ENCODE measurements at places on chromosomes 6 and 20.
A peak's percentile ranks its signal among the peaks of the same experiment; 100 is the strongest.

GRCh38 chr6:159736908-159737307 lies 9.6 kb downstream of the WTAP start:
- no peak for DNase-seq

DNA sequence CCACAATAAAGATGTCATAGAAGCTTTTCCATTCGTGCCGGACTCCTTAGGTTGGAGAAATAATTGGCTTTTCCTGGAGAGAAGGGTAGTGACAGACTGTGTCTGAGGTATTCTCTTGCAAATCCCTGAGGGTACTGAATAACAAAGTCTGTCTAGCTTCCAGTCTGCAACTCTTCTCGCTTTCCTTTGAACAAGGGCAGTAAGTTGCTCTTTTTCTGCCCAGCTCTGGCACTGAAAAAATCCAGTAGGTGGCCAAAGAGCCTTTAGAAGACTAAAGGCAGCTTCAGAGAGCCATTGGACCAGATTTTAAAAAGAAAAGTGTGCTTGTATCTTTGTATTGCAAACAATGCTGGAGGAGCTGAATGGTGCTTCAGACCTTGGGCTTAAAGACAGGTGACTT lies 20.7 kb upstream of the RREB1 start:
- no peak for DNase-seq

DNA sequence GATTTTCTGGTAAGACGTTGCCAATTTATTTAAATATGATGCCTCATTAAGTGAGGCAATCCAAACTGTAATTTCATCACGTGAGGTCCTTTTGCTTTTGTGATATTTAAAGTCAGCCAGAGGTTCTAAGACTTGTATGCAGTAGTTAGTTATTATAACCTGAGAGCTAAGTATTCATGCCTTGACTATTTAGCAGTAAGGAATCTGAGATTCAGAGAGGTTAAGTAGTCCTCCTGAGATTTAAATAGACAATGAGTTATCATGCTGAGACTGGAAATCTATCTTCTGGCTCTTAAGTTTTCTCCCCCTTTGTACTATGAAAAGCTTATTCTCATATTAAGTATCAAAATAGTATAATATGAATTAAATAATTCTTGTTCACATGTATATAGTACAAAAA lies 158.0 kb downstream of the UTRN start:
- no peak for DNase-seq

- DNase-seq, result no peak
These were observed 172.6 kb downstream of the VEGFA start for GRCh38 chr6:43942616-43943015.

- no peak for DNase-seq
These were observed 59.1 kb upstream of the PTPN1 start for GRCh38 chr20:50450881-50451752.

GRCh38 chr6:56845032-56845431 lies 109.9 kb upstream of the BEND6 start:
- DNase-seq, result no peak

- DNase-seq, result no peak
These were observed 185.0 kb downstream of the SLC35F1 start for GRCh38 chr6:118092086-118092485.

DNA sequence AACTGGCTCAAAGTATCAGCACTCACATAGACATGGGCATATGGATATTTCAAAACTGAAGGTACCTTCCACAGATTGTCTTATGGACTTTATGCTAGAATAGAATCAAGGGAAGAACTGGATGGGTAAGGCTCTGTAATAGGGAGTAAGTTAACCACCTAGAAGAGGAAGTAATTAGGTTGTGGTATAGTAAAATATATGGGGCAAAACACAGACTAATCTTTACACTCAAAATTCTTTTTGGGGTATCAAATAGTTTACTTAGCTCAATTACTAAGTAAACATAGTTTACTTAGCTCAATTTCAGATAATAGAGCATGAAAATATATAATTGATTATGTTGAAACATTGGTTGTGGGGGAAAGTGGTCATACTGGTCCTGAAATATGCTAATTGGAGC lies 94.2 kb upstream of the ATXN1 start:
- no peak for DNase-seq

DNA sequence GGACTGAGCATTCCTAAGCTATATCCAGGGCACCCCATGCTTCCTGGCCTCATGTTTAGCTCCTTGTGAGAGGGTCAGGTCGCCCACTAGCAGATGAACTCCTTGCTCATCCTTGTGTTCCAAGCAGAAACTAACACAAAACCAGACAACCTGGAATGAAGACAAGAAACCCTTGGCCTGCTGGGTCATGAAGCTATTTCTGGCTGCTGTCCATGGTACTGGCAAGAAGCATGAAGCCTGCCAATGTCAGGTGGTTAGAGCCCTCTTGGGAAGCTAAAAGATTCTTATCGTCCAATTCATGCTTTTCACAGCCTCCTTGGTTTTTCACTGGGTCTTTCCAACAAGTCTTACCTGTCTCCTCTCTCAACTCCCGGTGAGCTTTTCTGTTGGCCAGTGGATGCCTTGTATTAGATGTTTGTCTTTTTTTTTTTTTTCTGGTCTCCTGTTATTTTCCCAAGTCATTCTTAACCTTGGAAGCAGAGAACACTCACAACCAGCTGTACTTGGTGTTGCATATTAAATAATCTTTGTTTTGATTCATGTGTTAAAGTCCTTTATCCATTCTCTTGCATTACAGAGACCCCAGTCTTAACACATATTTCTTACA lies 180.3 kb downstream of the ANKRD60 start:
- DNase-seq, result peak; percentile 9
